ENCODE measurements at places on chromosomes 6 and 20.

DNA sequence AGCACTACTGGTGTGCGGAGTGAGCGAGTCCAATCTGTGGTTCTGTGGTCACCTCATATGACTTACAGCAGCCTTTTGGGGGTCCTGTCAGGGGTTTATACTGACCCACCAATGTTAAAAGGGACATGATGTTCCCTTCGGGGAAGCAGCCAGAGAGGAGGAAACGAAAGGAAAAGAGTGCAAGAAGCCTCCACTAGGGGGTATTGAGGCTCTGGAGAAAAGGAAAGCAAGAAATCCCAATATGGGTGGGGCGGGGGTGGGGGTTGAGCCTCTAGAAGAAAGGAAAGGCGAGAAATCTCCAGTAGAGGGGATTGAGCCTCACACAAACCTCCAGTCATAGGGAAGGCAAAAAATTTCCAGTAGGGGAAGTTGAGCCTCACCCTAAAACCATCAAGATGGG, 249.3 kb upstream of the ECI2 start:
- no peak for DNase-seq

DNA sequence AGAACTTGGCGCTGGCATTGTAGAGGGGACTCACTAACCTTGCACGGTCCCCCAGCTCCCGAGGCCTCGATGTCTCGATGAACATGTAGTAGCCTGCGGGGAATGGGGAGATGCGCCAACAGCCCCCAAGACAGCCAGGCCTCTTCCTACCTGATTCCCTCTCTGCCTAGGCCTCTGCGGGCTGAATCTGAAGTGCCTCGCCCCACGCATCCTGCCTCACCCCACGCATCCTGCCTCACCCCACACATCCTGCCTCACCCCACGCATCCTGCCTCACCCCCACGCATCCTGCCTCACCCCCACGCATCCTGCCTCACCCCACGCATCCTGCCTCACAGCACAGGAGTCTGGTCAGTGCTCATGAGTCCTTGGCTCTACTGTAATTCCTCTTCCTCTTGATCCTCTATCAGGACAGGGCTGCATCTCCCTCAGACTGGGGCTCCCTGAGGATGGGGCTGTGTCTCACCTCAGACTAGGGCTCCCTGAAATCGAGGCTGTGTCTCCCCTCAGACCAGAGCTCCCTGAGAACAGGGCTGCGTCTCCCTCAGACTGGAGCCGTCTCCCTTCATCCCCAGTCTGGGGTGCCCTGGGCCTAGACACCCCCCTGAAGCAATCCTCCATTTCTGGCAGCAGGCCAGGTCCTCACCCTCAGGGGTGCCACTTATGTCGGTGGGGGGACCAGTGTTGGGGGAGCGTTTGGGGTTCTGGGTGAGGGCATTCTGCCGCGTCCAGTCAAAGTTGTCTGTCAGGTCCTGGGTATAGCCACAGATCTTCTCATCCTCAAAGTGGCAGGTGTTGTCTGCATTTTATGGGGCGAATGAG, 53.6 kb downstream of the MDGA1 start:
- peak; percentile 69 for DNase-seq

DNA sequence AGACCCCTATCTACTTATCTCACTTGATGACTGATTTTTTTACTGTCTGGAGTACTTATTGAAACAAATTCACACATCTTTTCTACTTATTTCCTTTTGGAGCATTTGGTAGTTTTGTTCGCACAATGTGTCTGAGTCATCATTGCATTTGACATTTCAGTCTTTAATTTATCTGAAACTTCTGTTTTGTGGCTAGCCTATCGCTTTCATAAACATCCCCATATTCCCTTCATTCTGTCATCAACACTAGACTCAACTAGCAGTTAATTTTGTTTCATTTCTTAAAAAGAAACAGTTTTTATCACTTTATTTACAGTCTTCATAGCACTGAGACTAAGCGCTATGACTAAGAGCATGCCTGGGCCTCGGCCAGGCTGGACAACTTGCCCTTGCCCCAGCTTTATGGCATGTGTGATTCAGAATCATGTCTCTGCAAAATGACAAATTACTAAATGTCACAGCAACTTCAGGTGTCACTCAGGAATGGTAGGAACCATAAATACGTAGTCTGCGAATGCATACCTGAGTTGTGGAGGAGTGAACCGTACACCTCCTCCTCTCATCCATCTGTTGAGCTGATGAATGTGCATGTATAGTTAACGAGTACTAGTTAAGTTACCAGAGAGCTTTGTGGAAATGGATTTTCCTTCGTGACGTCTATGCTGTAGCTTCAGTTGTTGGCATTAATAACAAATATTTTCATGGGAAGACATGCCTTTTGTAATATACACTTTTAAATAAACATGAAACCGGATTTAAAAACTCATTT, 16.2 kb downstream of the L3MBTL3 start:
- no peak for DNase-seq

GRCh38 chr6:6494677-6495076, 93.8 kb upstream of the LY86 start:
- peak; percentile 49 for DNase-seq

- DNase-seq, result no peak
Measured at GRCh38 chr6:158439255-158439654, 120.6 kb upstream of the TMEM181 start.

- DNase-seq, result no peak
Measured at GRCh38 chr6:168915855-168916254, 337.8 kb downstream of the THBS2 start.

DNA sequence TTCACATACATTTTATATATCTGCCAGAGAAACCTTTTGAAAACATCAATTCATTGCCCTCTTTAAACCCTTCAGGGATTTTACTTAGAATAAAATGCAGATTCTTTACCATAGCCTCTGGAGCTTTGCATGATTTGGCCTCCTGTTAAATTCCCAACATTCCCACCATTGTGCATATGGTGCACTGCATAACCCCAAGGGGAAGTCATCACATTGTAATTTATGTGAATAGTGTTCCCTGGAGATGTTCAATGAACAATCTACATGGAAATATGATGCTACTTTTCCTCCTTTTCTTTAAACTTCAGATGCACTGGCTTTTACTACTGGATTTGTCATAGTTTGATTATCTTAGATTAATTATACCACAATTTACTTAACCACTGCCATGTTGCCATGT, 94.7 kb downstream of the PHF3 start:
- DNase-seq, result no peak

- DNase-seq, result no peak
Measured at GRCh38 chr20:13581451-13581850, 57.3 kb downstream of the TASP1 start.

GRCh38 chr6:68196645-68197044, 438.4 kb upstream of the ADGRB3 start:
- no peak for DNase-seq

- DNase-seq, result no peak
Measured at GRCh38 chr6:16985513-16986284, 116.2 kb upstream of the STMND1 start.

- DNase-seq, result no peak
Measured at GRCh38 chr6:152356016-152356415, 281.1 kb downstream of the SYNE1 start.

GRCh38 chr6:116060572-116061283, at the start of gene FRK:
TSS of gene FRK (minus strand) at chr6:116060891. CDS start at chr6:116060311, 580 bp downstream.
- no peak for DNase-seq

GRCh38 chr6:168032005-168032760, 34.7 kb downstream of the KIF25 start:
- DNase-seq, result no peak

DNA sequence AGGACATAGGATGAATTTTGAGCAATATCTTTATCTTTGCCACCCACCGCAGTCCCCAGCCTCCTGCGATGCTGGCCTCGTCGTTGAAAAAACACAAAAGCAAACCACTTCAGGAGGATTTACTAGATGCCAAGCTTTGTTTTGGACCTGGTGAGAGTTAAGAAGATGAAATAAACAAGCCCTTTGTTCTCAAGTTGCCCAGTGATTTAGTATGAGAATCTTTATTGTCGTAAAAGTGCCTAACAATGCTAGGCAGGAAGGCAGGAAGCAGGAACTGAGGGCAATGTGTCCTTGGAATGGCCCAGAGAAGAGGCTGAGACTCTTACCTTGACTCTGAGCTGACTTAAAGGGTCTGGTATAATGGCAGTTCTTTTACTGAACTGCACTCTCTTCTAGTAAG, 116.0 kb downstream of the TRMT11 start:
- DNase-seq, result no peak

DNA sequence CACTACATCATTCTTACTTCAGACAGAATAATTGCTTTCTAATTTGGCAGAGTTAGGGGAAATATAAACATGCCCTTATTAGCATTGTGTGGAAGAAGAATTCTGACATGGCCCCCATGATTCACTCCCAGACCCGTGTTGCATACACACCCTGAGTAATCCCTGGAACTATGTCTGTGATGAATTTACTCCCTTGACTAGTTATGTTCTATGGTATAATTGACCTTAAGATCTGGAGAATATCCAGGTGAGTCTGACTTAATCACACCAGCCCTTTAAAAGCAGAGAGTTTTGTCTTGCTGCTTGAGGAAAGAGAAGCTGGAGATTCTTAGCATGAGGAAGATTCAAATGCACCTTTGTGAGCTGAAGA, 262.9 kb downstream of the SOX4 start:
- no peak for DNase-seq

GRCh38 chr6:154901876-154902552, 93.1 kb upstream of the TIAM2 start:
- no peak for DNase-seq

GRCh38 chr6:34493344-34493743, 27.5 kb downstream of the PACSIN1 start:
- DNase-seq, result no peak

All from activated naive CD4-positive, alpha-beta T cell treated with anti-CD3 and anti-CD28 coated beads, Interleukin-2, amount 10 ng/mL, durations not matched to agents 7 days and 5 days (primary cell).